ENCODE measurements at places on chromosomes 1 and 21.

DNA sequence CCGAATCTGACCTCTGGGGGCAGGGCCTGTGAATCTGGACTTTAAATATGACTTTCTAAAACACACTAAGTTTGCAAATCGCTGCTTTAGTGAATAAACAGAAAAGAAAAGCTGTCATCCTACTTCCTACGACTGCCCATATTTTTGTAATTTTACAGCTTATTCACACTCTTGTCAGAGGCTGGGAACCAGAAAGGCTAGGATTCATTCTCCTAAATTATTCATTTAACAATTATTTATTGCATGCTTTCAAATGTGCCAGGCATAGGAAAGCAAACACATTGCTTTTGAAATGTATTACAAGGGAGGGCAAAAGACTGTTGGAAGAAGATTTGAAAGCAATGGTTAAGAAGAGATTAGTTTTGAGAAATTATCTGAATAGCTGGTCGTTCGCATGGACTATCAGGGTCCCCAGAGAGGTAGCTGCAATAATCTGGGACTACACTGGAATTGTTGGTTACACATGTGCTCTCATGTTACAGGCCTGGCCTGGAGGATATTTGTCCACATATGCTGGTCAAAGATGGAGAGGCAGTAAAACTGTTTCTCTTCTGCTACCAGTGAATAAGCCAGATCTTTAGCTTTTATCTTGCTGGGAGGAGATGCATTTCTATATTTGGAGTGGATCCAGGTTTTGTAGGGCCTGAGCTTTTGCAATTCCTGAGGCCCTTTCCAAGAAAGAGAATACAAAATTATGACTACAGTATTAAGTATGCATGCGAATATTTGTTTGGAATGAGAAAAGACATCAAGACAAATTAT lies 29.6 kb upstream of the SFPQ start:
- DNase-seq = no peak

DNA sequence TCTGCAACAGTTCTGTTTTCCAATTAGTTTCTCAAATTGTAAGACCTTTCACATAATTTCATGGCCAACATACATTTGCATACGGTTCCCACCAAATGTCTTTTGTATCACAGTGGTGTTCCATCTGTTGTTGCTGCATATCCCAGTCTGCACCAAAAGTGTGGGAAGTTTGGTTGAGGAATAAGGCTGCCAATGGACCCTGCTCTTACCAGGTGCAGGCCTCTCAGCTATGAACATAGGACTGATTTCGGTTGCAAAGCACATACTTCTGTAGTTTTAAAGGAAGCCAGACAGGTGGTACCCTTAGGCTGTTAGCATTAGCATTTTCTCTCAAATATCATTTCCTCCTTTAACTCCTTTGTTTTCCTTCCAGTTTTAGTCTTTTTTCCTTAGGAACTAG lies 33.8 kb downstream of the ADGRL4 start:
- DNase-seq = no peak

DNA sequence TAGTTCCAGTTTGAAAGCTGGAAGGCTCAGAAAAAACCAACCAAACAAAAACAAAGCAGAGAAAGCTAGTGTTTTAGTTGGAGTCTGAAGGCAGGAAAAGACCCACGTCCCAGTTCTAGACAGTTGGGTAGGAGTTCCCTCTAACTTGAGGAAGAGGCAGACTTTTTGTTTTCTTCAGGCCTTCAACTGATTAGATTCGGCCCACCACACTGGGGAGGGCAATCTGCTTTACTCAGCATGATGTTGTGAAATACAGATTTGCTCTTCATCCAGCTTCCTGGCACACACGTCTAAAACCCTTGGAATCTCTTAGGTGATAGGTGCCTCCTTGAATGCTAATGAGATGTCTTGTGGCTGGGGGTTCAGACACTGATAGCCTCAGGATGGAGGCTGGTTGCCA lies 49.1 kb upstream of the CSF3R start:
- no peak for DNase-seq

- DNase-seq = no peak
Measured at GRCh38 chr1:70906800-70907199, 140.8 kb downstream of the PTGER3 start.

DNA sequence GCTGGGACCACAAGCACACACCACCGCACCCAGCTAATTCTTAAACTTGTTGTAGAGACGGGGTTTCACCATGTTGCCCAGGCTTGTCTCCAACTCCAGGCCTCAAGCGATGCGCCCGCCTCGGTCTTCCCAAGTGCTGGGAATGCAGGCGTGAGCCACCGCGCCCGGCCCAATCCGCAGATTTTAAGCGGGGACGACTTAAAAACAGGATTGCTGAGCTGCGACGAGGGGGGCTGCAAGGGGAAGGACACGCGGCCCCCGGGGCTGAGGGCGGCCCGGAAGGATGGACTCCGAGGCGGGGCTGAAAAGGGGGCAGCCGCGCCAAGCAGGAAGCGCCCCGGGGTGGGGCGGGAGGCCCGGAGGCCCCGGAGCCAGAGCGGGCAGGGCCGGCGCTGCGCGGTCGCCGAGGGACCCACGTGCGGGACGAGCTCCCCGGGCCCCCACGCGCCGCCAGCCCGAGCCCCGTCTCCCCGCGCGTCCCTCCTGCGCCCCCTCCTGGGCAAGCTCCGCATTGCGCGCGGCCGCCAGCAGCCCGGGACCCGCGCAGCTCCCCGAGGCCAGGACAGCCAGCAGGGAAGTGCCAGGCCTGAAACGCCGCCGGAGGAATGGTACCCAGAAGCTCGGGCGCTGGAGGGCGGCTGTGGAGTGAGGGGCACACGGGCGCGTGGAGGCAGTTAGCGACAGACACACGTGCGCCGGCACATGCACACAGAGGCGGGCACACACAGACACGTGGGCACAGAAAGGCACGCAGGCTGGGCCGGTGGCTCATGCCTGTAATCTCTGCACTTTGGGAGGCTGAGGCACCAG lies 5.5 kb upstream of the PRKCZ start:
- DNase-seq = peak; percentile 83

- no peak for DNase-seq
Measured at GRCh38 chr1:77672374-77672773, 10.1 kb downstream of the ZZZ3 start.

DNA sequence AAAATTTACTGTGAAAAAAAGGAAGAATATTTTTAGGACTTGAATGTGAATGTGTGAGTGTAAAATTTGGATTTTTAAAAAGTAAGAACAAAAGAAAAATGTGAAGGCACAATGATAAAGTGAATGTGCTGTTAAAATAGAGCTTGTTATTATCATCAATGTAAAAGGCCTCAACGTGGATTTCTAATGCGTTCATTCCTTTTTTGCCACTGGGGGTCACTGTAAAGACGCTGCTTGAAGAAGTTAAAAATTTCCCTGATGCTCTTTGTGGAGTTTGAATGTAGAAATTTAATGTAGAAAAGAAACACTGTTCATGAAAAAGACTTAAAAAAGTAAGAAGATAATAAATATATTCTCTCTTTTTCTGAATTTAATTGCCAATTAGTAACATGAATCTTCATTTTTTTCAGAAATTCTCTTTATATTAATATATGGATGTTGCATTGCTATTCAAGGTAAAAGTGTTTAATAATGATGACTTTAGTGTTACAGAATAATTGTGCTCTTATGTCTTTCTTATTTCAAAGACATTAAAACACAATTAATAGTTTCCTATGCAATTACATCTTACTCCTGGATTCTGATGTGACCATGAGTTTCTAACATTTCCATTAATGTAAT lies 161.5 kb downstream of the DNM3 start:
- peak; percentile 56 for DNase-seq

DNA sequence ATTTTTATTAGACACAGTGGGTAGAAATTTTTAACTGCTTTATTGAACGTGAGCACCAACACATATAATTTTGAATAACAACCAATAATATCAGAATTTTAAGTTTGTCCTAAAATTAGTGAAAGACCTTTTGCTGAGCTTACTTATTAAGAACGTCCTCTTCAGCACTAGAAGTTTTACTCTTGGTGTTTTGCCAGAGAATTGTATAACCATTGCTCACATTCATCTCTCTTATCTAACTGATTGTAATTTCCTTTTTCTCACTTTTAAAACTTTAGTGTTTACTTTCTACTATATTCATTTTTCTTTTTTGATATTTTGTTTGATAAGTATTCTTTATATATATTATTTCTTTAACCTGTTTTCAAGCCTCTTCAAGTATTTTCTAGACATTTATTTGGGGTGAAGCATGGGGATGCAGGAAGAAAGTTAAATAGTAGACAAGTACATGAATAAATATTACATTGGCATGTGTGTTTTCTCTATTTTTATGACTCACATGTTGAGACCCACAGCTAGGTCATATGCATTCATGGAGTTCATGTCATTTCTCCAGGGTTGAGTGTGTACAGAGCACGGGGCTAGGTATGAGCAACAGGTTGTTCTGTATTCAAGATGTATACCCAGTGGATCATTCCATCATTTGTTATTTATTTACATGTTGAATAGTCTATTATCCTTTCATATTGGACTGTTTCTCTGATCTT lies 90.6 kb downstream of the ATP6V1G3 start:
- no peak for DNase-seq

DNA sequence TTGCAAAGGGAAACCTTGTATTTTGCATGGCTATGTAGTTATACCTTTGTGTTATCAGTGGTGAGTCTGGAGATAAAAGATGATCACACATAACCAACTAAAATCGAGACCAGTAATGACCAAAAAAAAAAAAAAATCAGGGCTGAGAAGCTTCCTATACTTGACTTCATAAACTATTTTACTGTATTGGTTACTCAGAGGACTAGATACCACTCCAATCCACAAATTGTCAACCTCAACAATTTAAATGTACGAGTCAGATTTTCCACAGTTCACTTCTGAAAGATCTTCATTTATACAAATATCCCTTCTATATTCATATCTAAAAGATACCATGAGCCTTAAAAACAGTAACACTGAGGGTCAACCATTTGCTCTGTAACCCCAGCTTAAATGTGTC lies 71.7 kb downstream of the NRIP1 start:
- DNase-seq = no peak

GRCh38 chr1:168136709-168137514 lies at the start of gene GPR161:
Gene GPR161 (minus strand): TSS chr1:168136930. CDS start chr1:168104850, 32,080 bp downstream.
- no peak for DNase-seq

DNA sequence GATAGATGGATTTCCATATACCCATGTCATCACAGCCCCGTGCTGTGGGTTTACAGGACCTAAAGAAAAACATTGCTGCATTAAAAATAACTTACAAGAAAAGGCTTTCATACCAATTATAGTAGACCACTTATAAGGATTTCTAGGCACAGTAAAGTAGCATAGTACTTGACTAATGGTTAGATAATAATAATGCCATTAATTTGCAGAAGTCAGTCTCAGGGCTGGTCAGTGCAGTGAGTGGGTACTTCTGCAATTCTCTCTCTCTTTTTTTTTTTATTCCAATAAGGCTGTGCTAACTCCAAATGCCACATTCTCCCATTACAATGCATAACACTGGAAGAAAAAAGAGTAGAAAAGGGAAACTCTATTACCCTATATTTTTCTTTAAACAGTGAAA lies 73.1 kb upstream of the TMPRSS15 start:
- DNase-seq = no peak

- no peak for DNase-seq
Measured at GRCh38 chr1:226052061-226052460, 10.5 kb upstream of the H3-3A start.

GRCh38 chr1:117501281-117501680 lies 104.6 kb upstream of the TENT5C start:
- DNase-seq = no peak

Measured in CD4-positive, alpha-beta T cell treated with Interleukin-21 for 1 hour (primary cell).